ENCODE measurements at places on chromosomes 6 and 20.

GRCh38 chr6:78850621-78851020 is 16.7 kb upstream of the IRAK1BP1 start:
- DNase-seq, result no peak

DNA sequence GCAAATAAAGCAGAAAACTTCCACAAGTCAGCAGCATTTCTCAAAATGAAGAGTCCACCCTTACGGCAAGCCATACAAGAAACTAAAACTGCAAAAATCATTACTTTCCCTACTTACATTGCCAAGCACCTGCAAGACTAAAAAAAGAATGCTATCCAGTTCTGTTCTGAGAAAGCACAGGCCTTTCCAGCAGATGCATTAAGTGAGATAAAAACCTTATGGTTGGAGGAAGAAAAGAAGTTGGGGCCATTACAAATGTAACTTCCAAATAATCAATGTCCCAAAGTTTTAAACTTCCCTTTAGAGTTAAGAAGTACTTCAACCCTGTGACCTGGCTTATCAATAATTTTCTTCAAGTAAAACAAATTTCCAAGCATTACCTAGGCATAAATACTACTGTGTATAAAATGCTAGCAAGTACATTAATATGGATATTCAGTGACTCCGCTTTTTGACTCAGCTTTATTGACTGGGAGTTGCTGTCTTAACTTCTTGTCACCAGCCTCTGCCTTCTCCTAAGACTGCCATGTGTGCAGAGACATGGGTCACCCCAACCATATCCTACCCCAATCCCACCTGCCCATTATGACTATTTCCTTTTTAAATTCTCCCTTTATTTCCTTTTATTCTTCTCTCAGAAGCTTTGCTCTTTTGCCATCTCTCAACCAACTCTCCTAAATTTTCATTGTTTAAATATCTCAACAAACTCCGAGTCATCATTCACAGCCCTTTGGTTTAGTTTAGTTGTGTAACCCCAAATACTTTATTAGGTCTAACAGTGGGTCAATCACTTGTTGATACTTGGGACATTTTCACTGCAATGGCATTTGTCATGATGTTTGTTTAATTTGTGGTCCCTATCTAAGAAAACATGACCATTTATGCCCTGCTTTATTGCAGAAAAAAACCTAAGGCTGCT is 49.7 kb downstream of the SLC22A23 start:
- no peak for DNase-seq

- no peak for DNase-seq
Observed at GRCh38 chr6:105994591-105995390, 91.3 kb upstream of the PRDM1 start.

DNA sequence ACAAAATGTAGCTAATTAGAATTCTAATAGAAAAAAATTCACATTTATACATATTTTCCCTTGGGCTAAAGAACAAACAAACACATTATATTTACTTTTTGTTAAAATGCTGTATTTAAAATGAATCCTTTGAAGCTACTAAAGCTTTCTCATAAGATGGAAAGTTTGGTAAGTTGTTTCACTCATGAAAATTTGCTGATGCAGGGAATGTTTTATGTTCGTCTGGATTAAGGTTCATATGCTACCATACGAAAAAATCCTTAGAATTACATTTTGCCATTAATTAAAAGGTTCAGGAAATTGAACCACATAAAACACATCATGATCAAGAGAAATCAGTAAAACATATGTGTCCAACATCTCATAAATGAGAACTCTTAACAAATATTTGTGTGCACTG is 62.2 kb downstream of the SMLR1 start:
- no peak for DNase-seq

DNA sequence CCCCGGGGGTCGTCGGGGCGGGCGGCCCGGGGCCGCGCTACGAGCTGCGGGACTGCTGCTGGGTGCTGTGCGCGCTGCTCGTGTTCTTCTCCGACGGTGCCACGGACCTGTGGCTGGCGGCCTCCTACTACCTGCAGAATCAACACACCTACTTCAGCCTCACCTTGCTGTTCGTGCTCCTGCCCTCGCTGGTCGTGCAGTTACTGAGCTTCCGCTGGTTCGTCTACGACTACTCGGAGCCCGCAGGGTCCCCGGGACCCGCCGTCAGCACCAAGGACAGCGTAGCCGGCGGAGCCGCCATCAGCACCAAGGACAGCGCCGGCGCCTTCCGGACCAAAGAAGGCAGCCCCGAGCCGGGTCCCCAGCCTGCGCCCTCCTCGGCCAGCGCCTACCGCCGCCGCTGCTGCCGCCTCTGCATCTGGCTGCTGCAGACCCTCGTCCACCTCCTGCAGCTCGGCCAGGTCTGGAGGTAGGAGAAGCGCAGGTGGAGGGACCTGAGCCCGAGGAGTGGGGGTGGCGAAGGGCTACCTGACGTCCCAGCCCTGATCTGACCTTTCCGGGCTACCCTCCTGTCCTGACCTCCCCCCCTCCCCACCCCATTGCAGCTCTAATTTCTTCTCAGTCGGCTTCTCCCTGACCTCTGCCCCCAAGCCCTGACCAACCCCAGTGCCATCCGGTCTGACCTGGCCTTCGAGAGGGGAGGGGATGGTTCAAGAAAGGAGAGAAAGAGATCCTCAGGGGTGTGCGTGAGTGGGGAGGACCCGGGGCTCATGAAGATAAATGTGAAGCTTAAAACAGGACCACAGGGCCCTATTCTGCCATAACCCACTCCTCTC is 558 bp downstream of the XKR7 start:
- peak; percentile 41 for DNase-seq

- DNase-seq, result peak; percentile 9
Observed at GRCh38 chr6:137309078-137309762, 90.0 kb upstream of the IFNGR1 start.

GRCh38 chr6:75196081-75196687 is 9.7 kb downstream of the COL12A1 start:
- no peak for DNase-seq

DNA sequence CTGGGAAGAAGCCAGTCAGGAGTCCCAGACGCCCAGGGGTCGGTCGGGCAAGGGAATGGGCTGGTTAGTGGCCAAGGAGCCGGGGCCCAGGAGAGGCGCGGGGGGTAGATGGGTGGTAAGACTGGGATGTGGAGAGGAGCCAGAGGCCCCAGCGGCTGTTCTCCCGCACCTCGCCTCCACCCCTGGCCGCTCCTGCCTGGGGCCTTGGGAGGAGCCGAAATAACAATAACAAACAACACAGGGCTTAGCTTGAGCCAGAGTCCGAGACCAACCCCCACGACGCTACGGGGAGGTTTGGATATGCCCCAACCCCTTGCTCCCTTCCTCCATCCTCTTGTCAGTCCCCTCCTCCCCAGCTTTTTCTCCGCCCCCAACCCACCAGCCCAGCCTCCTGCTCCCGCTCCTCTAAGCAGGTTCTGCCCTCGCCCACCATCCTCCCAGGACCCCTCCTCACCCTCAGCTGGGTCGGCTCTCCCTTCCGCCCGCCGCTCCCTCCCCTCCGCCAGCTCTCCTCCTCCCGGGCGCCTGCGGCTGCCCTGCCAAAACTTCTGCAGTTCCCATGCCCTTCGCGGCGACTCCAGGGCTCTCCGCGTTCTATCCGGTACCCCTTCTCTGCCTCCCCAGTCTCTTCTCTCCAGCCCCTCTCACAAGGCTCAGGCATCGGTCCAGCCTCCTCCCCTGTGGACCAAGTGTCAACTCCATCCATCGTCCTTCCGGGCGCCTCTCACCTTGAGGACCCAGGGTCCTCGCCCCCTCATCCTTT is 1.1 kb downstream of the RNF39 start:
- DNase-seq, result no peak

DNA sequence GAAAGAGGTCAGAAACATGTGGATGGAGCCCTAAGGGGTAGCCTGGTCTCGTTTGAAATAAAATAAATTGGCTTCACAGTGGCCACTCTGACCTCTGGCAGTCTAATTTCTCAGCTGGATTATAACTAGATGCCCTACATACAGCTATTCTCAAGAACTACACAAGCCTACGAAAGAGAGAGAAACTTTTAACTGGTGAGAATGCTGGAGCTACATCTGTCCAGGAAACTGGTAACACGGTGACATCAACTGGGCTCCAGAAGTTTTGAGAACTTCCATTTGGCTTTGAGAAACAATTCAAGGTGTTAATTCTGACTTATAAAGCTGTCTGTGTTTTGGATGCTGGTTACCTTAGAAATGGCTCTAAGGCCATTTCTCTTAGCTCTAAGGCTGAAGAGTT is 187.3 kb upstream of the TENT5A start:
- no peak for DNase-seq

- no peak for DNase-seq
Observed at GRCh38 chr6:42599558-42599957, 35.7 kb downstream of the UBR2 start.

DNA sequence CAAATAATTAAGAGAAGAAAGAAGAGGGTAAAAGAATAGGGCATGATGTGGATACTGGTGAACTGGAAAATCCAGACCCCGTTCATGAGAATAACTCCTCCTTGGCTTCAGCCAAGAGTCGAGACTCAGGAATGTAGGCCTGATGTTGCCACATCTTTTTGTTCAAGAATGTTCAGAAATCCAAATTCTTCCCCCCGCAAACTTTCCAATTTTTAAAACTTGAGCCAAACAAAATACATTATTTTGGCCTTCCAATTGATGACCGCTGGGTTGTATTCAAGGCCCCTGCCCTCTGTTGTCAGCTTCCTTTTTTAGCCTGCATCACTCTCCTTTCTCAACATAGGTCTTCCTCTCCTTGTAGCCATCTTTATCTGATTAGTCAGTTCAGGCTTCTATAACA is 106.1 kb downstream of the TNFAIP3 start:
- DNase-seq, result no peak

DNA sequence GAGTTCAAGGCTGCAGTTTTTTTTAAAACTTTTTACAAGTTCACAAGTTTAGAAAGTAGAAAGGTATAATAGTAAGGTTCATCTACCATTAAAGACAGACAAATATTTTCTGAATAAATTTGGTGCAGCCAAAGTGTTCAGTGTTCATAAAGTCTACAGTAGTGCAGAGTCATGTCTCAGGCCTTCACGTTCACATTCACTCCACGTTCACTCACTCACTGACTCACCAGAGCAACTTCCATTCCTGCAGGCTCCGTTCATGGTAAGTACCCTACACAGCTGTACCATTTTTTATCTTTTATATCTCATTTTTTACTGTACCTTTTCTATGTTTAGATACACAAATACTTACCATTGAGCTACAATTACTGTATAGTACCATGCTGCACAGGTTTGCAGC is 67.6 kb downstream of the B4GALT5 start:
- DNase-seq, result no peak

- DNase-seq, result no peak
Observed at GRCh38 chr6:69138893-69139494, 503.9 kb downstream of the ADGRB3 start.

DNA sequence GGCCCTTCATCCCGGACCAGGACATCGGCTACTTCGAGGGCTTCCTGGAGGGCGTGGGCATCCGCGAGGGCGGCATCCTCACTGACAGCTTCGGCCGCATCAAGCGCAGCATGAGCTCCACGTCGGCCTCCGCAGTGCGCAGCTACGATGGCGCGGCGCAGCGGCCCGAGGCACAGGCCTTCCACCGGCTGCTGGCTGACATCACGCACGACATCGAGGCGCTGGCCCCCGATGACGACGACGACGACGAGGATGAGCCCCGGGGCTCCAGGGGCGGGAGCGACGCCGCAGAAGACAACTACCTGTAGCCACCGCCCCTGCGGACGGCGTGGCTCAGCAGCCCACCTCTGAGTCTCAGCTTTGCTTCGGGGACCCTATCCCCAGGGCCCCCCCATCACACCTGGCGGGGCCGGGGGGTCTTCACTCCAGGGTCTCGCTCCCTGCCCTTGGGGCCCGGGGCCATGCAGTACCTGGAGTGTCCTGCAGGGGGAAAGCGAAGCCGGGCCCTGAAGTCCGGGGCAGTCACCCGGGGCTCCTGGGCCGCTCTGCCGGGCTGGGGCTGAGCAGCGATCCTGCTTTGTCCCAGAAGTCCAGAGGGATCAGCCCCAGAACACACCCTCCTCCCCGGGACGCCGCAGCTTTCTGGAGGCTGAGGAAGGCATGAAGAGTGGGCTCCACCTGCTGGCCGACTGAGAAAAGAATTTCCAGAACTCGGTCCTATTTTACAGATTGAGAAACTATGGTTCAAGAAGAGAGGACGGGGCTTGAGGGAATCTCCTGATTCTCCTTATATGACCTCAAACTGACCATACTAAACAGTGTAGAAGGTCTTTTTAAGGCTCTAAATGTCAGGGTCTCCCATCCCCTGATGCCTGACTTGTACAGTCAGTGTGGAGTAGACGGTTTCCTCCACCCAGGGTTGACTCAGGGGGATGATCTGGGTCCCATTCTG is 20.8 kb upstream of the HCK start:
- DNase-seq, result no peak

GRCh38 chr20:47638851-47639250 is 137.2 kb downstream of the NCOA3 start:
- DNase-seq, result no peak

- DNase-seq, result no peak
Observed at GRCh38 chr20:56914532-56914931, 285.4 kb downstream of the TFAP2C start.

GRCh38 chr20:37552415-37552814 is 24.7 kb upstream of the BLCAP start:
- no peak for DNase-seq

DNA sequence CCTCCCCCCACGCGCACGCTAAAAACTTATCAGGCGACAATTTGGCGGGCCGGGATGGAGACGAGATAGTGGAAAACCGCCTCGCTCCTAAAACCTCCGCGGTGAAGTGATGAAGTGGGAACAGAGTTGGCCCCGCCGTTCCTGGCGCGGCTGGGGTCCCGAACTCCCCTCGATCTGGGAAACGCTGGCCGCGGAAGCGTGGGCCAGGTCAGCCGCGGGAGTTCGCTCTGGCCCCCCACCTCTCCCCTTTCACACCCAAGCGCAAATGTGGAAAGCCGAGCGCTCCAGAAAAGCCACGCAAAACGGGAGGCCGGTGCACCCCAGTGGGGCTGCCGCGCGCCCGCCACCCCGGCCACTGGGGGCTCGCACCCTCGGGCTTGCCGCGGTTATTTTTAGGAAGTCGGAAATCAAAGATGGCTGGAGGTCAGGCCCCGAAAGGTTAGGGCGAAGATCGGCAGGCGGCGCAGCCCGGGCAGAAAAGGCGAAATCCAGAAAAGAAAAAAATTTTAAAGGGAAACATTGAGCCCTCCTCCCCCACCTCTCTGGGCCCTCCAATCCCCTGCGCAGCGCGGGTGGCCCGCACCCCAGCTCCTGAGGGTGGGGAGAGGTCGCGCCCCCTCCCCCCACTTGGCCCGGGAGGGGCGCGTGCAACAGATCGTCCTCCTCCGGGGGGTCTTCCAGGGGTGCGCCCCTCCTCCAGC is 1.0 kb downstream of the SALL4 start:
- DNase-seq, result no peak

- no peak for DNase-seq
Observed at GRCh38 chr6:51077821-51078518, 259.3 kb downstream of the TFAP2B start.

GRCh38 chr6:105794239-105794638 is 291.9 kb upstream of the PRDM1 start:
- DNase-seq, result no peak

DNA sequence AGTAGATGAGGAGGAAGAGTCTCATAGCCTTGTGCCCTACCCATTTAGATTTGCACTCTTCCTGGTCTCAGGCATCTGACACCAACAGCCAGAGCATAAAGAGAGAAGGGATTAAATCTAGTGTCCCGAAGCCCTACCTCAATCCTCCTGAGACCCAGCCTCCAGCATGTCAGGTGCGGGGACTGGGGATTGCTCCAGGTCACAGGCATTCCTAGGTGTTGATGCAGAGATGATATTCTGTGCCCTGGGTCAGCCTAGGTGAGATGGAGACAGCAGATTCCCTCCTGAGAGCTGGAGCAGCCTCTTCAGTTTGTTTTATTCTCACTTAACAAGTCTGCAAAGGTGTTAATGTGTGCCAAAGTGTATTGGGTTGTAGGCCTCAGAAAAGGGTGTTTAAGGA is 89.8 kb downstream of the ANKRD6 start:
- no peak for DNase-seq
